ENCODE measurements at places on chromosomes 16 and 17.

DNA sequence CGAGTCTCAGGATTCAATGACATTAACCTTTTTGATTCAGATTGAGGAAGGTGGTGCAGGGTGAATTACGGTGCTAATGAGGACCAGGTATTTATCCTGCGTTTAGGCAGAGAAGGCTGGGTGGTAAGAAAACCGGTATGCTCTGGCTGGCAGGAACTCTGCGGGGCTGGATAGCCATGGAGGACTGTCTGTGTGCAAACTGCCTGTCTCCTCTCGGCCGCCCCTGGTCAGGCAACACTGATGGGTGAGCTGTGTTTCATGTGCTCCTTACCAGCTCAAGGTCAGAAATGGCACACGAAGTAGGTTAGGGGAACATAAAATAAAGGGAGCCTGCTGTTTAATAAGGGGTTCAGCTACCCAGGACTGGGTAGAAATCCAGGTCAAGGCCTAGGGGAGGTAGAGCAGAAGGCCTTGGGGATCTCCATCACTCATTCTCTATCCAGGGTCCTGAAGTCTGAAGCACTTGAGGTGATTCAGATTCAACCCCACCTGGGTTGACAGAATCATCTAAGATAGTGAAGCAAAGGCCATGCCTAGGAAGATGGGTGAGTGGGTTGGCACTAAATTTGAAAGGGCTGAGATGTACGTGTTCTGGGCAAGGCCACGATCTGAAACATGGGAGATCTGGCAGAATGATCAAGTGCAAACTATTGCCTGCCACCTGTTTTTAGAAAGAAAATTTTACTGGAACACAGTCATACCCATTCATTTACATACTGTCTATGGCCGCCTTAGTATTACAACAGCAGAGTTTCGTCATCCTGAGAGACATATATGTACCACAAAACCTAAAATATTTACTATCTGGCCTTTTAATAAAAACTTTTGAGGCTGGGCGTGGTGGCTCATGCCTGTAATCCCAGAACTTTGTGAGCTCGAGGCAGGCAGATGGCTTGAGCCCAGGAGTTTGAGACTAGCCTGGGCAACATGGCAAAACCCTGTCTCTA, 292.5 kb downstream of the XYLT1 start:
- DNase-seq, result no peak

DNA sequence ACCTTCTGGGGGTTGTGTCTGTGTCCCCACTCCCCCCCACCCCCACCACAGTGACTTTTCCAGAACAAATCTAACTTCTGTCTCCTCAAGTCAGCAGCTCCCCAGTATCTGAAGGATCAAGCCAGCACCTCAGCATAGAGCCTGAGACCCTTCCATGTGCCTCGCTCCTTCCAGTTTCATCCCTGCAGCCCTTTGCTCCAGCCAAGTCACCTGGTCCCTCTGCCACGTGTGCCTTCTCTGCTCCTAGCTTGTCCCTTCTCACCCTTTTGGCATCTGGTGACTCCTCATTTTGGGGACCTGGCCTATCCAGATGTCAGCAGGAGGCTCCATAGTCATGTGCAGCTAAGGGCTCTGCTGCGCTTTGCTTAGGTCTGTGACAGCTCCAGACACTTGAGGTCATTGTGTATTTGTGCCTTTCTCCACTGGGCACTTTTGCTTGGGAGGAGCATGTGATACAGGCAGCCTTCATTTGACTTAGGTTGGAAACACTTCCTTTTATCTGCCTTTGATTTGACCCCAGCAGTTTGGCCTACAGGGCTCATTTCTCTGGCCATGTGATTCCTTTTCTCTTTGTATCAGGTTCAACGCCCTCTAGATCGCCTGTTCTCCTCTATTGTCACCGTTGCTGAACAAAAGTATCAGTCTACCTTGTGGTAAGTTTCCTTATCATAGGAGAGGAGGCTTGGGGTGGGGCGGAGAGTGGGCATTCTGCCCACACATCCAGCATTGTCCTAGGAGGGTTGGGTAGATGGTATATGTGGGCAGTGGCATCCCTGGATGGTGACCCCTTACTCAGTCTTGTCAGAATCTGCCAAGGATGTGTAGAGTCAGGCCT, 7.1 kb upstream of the NFATC3 start:
- DNase-seq, result no peak

- no peak for DNase-seq
Observed at GRCh38 chr17:511833-512251, 159.2 kb upstream of the RPH3AL start.

GRCh38 chr16:52817696-52818095, 235.0 kb downstream of the CHD9NB start:
- no peak for DNase-seq

GRCh38 chr17:67491009-67491680, 114.1 kb downstream of the PITPNC1 start:
- peak; percentile 98 for DNase-seq

DNA sequence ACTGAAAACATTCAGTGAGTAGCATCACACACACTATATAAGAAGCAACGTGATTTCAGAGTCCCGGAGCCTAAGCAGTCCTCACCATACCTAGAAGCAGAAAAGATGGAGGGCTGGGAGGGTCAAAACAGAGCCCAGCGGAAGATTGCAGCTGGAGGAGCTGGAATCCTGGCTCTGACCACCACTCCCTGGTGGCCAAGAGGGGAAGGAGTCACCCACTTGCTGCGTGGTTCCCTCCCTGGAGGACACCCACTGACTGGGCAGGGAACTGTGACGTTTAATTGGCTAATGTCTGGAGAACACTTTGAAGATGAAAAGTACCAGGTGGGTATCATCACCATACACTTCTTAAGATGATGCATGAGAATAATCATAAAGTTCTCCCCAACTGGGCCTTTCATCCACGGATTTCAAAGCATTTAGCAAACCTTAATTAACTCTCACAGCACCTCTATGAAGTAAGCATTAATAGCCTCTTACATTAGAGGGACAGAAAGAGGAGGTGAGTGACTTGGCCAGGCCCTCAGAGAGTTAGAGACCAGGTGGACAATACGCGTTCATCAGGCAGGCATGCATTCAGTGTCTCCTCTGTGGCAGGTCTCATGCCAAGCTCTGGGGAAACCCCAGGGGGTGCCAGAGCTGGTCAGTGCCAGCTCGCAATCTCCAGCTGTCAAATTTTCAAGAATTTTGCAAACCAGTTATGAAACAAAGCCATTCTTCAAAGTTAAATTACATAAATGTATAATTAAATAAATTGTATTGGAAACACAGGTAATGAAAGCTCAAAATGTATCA, 137.9 kb downstream of the AXIN2 start:
- DNase-seq, result no peak

- DNase-seq, result no peak
Observed at GRCh38 chr17:16989953-16990860, 18.3 kb upstream of the TNFRSF13B start.

GRCh38 chr16:13351601-13352217, 450.3 kb downstream of the SHISA9 start:
- no peak for DNase-seq

DNA sequence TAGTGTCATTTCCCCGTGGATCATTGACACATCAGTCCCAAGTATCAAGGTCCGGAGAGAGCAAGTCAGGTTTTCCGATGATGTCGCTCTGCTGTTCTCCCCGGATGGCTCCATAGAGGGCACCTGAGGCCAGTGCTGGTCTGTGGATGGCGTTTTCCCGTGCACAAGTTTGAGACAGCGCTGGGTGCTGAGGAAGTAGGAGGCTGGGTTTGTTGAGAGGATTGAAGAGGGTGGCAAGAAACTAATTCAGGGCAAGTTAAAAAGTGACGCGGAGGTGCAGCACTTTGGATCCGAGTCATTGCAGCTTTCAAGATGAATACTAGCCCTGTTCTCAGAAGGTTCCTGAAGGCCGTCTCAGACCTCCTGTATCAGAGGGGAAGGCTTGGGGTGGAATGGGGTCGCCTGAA, 7.7 kb downstream of the NUBP1 start:
- DNase-seq, result no peak

- no peak for DNase-seq
Observed at GRCh38 chr16:14101415-14101814, 30.3 kb downstream of the MRTFB start.

DNA sequence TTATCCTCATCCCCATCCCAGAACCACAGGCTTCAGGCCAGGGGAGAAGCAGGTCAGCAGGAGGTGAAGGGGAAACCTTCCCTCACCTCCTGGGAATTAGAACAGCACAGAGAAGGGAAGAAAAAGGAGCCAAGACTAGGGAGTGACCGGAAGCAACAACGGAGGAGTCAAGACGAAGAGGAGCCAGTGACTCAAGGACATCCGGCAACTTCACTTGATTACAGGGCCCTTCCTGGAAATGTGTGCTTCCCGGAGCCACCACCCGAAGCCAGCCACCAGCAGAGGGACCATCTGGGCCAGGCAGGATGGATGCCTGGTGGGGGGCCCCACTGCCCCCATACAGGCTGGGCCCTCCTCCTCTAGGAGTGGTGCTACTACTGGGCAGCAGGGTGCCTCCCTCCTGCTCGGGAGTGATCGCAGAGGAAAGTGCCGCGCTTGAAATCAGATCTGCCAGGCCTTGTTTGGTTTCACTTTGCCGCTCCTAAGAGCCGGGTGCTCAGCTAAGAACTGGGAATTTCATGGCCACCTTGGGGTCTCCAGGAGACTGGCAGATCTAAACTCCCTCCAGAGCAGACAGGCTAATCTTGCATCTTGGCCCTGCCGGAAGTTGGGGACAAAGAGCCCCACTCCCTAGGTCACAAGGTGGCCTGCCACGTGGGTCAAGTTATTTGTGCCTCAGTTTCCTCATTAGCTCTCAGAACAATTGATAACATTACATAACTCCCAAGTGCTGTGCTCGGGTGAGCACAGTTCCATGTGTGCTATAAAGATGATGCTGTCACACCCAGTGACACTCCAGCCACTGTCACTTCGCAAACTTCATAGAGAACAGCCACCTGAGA, 6.6 kb downstream of the CDC42EP4 start:
- DNase-seq, result peak; percentile 92

GRCh38 chr16:49024896-49025295, 256.7 kb downstream of the CBLN1 start:
- DNase-seq, result no peak

DNA sequence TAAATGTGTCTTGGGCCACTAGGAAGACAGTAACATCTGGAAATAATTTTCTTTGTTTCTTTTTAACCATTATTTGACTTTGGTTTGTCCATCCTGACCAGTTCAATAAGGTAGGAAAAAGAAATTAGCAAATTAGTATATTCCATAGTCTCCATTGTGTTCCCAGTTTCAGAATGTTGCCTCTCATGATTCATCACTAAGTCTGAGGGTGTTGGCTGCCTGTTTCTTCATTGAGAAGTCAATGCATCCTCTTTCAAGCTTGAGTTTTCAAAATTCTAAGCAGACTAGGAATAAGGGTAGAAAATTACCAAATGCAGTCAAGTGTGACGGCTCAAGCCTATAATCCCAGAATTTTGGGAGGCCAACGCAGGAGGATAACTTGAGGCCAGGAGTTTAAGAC, 41.9 kb downstream of the ZFHX3 start:
- DNase-seq, result no peak

- peak; percentile 7 for DNase-seq
Observed at GRCh38 chr17:10772425-10773380, 31.2 kb downstream of the TMEM238L start.

GRCh38 chr17:47400333-47400732, 76.6 kb downstream of the EFCAB13 start:
- no peak for DNase-seq

- DNase-seq, result peak; percentile 75
Observed at GRCh38 chr16:24988593-24989338, 26.4 kb downstream of the ARHGAP17 start.

- peak; percentile 67 for DNase-seq
Observed at GRCh38 chr16:67481561-67482232, 740 bp upstream of the ATP6V0D1 start.

- DNase-seq, result no peak
Observed at GRCh38 chr17:73211745-73212144, 18.9 kb downstream of the COG1 start.

DNA sequence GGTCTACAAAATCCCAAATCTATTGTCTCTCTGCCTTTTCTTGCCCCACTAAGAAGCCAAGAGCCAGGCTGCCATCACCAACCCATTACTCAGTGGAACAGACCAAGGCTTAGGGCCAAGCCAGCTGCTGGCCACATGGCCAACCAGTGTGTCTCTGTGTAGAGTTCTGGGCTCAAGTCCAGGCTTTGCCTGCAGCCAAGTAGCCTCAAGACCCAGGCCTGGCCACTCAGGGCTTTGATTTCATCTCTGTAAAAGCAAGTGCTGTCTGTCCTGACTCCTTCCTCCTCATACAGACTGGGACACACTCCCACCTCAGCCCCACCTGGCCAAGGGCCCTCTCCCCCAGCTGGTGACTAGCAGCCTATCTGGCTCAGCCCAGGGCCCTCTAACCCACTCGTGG, 14.6 kb downstream of the SREBF1 start:
- DNase-seq, result peak; percentile 90

DNA sequence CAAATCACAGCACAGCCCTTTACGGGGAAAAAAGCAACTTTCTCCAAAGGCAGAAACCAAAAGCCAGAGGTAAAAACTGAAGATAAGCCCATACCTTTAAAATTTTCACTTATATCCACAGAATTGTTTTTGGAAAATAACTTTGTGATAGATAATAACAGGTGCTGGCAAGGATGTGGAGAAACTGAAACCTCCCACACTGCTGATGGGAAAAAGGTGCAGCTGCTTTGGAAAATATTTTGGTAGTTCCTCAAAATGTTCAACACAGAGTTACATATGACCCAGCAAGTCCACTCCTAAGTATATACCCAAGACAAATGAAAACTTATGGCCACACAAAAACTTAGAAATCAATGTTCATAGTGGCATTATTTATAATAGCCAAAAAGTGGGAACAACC, 12.2 kb downstream of the EFTUD2 start:
- no peak for DNase-seq

DNA sequence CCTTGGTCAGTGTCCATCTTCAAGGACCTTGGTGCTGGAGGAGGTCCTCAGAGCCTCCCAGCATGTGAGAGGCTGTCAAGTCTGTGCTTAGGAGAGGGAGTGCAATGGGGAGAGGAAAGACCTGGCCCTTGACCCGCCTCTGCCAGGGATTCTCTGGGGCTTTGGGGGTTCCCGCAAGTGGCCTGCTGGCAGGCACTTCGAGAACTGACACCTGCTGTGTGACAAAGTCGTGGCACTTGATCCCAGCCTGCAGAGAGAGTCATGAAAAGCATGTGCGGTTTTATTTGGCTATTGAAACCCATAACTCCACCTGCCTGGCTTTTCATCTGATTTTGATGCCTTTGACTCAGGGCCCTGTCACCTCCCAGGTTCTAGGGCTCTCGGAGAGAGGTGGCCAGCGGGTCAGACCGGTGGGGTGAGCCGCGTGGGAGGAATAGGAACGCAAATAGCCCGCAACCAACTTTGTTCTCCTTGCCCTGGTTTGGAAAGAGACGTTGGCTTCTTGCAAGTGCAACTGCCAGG, 42.8 kb upstream of the GSE1 start:
- DNase-seq, result no peak

DNA sequence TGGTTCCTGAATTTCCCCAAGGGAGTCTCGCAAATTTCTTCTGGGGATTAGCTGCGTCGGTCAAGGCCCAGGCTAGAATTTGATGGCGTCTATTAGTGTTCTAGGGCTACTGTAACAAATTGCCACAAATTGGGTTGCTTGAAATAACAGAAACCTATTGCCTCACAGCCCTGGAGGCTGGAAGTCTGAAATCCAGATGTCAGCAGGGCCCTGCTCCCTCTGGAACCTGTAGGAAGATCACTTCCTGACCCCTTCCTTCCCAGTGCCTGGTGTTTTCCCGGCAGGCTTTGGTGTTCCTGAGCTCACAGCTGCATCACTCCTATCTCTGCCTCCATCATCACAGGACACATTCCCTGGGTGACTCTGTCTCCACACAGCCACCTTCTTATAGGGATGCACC, 24.4 kb downstream of the DHRS7C start:
- DNase-seq, result no peak

- peak; percentile 89 for DNase-seq
Observed at GRCh38 chr16:28193530-28194423, 18.0 kb downstream of the XPO6 start.

Data from fibroblast of pulmonary artery (primary cell).